ENCODE measurements at places on chromosomes 5 and 9.

DNA sequence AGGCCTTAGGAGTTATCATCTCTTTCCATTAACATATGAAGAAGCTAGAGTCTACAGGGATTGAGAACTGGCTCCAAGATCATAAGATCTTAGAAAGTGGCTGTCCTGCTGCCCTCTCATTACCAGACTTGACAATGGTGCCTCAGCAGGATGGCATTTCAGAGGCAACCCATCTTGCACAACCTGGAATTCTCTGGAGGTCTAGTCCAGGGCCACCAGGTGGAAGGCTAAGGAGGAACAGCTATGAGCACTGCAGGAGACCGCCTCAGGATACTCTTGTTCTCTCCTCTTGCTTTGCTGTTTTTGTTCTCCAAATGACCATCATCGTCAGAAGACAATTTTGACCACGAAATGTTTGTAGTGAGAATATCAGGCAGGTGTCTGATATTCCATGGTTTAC is 322.6 kb downstream of the FBXL17 start:
- no peaks in the 10 kb centered on the region for H3K27me3 ChIP-seq
- H3K4me1 ChIP-seq = no peaks in the 10 kb centered on the region
- H3K36me3 ChIP-seq = no peaks in the 10 kb centered on the region
- no peak overlapping the region for H3K4me3 ChIP-seq
- no peak for DNase-seq
- no peak overlapping the region for H3K27ac ChIP-seq

GRCh38 chr9:104992659-104993058 is 64.7 kb upstream of the ABCA1 start:
- no peaks in the 10 kb centered on the region for H3K4me1 ChIP-seq
- no peak overlapping the region for H3K4me3 ChIP-seq
- no peaks in the 10 kb centered on the region for H3K27me3 ChIP-seq

DNA sequence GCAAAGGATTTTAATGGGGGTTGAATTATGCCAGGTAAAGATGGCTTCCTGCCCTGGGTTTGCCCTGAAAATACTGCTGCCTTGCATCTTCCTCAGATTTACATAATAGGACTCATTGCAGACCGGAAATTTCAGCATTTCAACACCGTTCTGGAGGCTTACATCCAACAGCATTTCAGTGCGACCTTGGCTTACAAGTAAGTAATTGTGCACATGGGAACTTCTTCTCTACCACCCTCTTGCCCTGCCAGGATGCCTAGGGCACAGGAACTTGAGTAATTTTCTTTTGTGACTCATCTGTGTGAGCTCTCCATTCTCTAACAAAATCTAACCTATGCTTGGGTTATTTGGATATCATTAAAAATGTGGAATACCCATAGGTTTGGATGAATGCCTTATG is 80.2 kb downstream of the DOCK2 start:
- no peaks in the 10 kb centered on the region for H3K4me1 ChIP-seq
- DNase-seq = no peak
- H3K36me3 ChIP-seq = no peaks in the 10 kb centered on the region
- H3K27me3 ChIP-seq = no peaks in the 10 kb centered on the region

DNA sequence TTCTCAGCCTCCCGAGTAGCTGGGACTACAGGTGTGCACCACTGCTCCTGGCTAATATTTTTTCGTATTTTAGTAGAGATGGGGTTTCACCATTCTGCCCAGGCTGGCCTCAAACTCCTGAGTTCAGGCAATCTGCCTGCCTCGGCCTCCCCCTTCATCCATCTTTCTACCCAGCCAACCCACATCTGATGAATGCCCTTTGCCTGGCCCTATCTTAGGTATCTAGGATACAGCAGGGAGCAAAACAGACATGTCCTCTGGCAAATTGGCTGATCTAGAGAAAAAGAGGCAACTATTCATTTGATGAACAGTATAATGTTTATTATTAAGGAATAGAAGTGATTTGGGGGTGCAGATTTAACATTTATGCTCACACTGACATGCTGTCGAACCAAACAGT is 123.0 kb downstream of the TRIO start:
- peaks cover 18% of the 10 kb centered on the region for H3K4me1 ChIP-seq
- H3K4me3 ChIP-seq = no peak overlapping the region
- no peak for DNase-seq
- H3K27me3 ChIP-seq = no peaks in the 10 kb centered on the region
- no peak overlapping the region for H3K27ac ChIP-seq
- H3K36me3 ChIP-seq = no peaks in the 10 kb centered on the region

DNA sequence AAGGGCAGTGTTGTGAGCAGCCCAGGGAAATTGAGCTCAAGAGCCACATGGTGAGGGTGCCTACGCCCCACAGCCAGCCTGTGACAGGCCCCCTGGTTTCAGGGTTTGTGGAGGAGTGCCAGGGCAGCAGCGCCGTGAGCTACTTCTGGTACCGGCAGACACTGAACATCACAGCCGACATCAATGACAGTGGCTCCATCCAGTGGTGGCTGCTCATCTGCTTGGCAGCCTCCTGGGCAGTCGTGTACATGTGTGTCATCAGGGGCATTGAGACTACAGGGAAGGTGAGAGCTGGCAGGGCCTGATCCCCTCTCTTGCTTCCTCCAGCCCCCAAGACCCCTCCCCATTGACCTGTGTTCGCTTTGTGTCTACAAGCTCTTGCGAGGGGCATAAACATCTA is 10.2 kb downstream of the SLC6A18 start:
- no peak overlapping the region for H3K27ac ChIP-seq
- no peaks in the 10 kb centered on the region for H3K4me1 ChIP-seq
- DNase-seq = no peak
- no peaks in the 10 kb centered on the region for H3K36me3 ChIP-seq
- no peaks in the 10 kb centered on the region for H3K27me3 ChIP-seq

DNA sequence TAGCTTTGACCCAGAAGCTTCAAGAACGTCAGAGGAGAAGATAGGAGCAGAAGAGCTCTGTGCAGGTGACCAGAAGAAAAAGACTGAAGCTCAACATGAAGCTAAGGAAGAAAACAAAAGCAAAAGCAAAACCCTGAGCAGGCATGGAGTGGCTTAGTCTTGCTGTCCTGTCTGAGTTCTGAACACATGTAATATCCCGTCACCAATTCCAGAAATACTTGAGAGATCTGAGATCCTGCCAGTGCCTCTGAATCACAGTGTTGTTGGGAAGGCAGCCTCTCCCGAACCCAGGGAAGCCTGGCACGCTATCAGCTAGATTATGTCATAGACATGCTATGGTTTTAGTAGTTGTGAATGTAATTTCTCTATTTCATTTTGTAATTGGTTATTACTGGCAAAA is 235.7 kb downstream of the ICE1 start:
- H3K4me3 ChIP-seq = peak overlapping the region; percentile 52
- H3K4me1 ChIP-seq = no peaks in the 10 kb centered on the region
- no peaks in the 10 kb centered on the region for H3K27me3 ChIP-seq
- DNase-seq = peak; percentile 79
- H3K27ac ChIP-seq = peak overlapping the region; percentile 86

GRCh38 chr5:33762859-33763258 is 128.9 kb downstream of the ADAMTS12 start:
- no peak overlapping the region for H3K4me3 ChIP-seq
- H3K27ac ChIP-seq = no peak overlapping the region
- no peak for DNase-seq
- H3K36me3 ChIP-seq = no peaks in the 10 kb centered on the region
- no peaks in the 10 kb centered on the region for H3K27me3 ChIP-seq

GRCh38 chr5:172959824-172960799 is 888 bp downstream of the RPL26L1 start:
- no peak overlapping the region for H3K27ac ChIP-seq
- no peaks in the 10 kb centered on the region for H3K27me3 ChIP-seq
- H3K4me1 ChIP-seq = no peaks in the 10 kb centered on the region

DNA sequence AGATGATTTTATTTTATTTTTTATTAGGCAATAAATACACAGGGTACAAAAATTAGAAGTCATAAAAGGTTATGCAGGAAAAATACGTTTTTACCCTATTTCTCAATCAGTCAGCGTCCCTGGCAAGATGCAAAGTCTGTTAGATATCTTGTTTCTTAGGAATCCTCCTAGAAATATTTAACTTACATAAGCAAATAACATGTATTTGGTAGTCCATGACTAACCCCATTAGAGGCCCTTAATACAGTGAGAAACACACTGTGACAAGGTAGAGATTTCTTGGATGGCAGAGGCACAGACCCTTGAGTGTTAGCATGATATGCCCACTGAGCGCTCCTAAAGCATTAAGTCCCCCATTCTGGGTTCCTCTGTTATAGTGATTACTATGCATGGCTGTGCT is 121.2 kb upstream of the ADAMTSL1 start:
- H3K4me3 ChIP-seq = no peak overlapping the region
- no peaks in the 10 kb centered on the region for H3K27me3 ChIP-seq
- no peaks in the 10 kb centered on the region for H3K4me1 ChIP-seq
- DNase-seq = no peak
- no peak overlapping the region for H3K27ac ChIP-seq
- no peaks in the 10 kb centered on the region for H3K36me3 ChIP-seq

DNA sequence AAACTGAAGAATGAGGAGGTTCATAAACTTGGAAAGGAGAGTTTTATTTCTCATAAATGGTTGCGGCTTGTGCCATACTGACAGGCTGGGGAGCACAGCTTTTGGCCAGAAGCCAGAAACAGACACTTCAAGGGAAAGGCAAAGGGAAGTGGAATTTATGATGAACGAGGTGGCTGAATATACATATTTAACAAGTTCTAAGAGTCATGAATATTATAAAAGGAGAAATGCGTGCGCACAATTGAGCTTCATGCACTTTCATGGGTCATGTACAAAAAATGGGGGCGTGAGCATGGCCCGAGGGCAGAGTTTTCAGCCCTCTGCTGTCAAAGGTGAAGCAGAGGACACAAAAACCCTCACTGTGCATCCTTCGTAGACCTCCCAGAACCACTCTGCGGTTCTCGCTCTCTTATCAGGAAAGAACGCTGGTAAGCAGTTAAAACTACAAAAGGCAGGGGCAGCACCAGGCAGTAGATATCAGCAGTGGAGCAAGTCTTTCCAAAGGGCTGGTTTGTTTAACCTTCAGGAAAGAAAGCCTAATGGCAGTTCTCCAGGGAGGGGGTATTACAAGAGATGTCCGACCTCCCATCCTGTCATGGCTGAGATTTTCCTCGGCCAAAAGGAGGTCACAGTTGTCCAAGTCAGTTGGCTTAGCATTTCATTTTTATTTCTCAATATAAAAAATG is 29.0 kb downstream of the AUH start:
- no peak overlapping the region for H3K4me3 ChIP-seq
- no peak overlapping the region for H3K27ac ChIP-seq
- H3K36me3 ChIP-seq = no peaks in the 10 kb centered on the region
- no peaks in the 10 kb centered on the region for H3K27me3 ChIP-seq
- DNase-seq = no peak
- H3K4me1 ChIP-seq = no peaks in the 10 kb centered on the region

DNA sequence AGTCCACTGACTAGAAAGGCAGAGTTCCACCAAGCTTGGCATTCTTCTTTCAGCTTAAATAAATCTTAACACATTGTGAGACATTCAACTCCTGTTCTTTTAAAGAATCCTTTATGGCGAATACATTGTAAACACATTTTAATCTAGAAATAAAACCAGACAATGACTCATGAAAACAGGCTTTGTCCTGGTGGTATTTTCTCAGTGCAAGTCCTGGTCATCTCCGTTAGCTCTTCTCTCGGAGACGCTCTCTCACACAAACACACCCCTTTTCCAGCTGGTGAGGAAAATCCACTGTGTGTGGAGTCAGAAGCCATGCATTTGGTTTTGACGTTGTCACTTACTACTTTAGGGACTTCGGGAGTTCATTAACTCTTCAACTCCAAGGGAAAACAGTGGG is 140.4 kb downstream of the AUH start:
- DNase-seq = no peak
- no peak overlapping the region for H3K27ac ChIP-seq
- H3K36me3 ChIP-seq = peaks cover 3% of the 10 kb centered on the region
- H3K27me3 ChIP-seq = no peaks in the 10 kb centered on the region
- H3K4me1 ChIP-seq = no peaks in the 10 kb centered on the region
- H3K4me3 ChIP-seq = no peak overlapping the region

DNA sequence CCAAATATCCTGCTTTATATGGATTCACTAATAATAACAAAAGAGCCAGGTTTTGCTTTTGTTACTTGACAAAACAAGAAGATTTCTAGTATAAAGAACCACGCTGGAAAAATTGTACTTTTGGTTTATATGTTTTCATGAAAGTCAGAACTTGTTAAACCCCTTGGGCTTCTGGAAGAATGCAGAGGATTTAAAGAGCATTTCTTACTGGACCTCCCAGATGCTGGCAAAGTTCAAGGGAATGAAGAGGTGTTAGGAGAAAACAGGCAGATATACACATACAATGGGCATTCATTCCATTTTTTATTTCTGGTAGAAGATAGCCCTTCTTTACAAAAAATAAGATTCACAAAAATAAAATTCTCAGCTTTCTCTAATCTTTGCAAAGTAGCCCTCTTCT is 61.1 kb downstream of the SAXO1 start:
- no peaks in the 10 kb centered on the region for H3K36me3 ChIP-seq
- no peaks in the 10 kb centered on the region for H3K4me1 ChIP-seq
- H3K27me3 ChIP-seq = no peaks in the 10 kb centered on the region
- DNase-seq = no peak
- H3K27ac ChIP-seq = no peak overlapping the region

DNA sequence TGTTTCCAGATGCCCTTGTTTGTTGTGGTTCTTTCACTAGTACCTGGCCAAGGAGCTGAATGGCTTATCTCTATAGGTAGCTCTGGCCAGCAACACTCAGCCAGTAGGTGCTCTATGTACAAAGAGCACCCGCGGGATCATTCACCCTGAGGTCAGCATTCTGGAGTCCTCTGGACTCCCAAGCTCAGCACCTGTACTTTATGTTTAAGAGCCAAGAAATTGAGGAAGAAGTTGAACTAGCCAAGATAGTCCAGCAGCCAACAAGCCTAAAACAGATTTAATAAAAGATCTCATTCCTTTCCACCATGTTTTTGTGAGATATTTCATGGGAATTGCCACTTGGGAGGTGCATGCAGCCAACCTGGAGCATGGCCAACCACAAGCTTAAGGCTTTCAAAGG is 242.6 kb upstream of the PAPPA start:
- H3K27me3 ChIP-seq = no peaks in the 10 kb centered on the region
- H3K27ac ChIP-seq = no peak overlapping the region
- DNase-seq = no peak
- H3K36me3 ChIP-seq = no peaks in the 10 kb centered on the region
- no peaks in the 10 kb centered on the region for H3K4me1 ChIP-seq

DNA sequence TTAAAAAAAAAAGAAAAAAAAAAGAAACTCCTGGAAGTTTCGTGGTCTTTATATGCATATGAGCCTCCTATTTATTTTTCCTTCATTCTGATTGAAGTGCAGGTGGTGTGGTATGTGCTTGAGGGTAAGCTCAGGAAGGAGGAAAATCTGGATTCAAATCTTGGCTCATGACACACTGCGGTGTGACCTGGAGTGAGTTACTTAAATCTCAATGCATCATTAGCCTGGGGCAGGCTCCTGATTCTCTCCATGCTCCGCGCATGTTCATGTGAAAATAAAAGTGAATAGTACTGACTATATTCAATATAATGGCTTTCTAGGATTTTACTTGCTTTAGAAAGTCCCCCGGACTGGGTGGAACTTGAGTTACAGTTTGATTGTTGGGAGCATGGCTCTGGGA is 35.6 kb downstream of the PTTG1 start:
- no peaks in the 10 kb centered on the region for H3K36me3 ChIP-seq
- DNase-seq = no peak
- no peaks in the 10 kb centered on the region for H3K27me3 ChIP-seq
- no peaks in the 10 kb centered on the region for H3K4me1 ChIP-seq

Data from aorta (tissue), 5 donors.